ENCODE measurements at places on chromosomes 3 and 15.

GRCh38 chr3:112364291-112364690, 31.3 kb downstream of the CD200 start:
- no peak for DNase-seq

- no peak for DNase-seq
Observed at GRCh38 chr3:122235147-122235546, 51.7 kb downstream of the CASR start.

GRCh38 chr3:13898346-13898745, 18.5 kb upstream of the WNT7A start:
- no peak for DNase-seq

DNA sequence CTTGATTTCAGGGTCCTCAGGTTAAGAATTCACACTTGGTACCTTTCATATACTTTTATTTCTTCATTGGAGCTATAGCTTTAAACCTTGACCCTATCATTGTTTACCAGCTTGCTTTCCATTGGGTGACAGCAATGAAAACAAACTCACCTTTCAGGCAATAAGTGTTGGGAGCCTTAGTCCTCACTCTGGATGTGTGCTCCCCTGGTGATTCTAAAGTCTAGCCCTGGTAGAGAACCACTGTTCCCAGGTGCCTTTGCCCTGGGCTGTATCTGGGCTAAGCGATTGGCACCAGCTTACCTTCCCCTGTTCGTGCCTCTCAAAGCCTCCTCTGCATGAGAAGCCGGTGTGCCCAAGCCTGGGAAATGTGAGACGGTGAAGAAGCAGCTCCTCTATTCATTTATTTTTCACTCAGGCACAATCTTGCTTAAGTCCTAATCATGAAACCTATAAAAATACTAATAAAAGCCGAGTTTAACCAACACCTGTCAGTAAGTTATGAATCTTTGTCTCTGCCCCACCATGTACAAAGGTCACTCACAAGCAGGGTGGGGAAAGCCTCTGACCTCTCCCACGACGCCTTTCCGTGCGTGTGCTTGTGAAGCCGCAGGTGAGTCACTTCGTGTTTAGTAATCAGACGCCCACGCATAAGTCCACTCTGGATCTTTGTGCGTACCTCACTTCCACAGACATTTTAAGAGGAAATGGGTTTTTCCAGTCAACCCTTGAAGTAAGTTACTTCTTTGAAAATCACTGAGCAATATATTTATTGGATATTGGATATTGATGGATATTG, 12.8 kb upstream of the ARRDC4 start:
- no peak for DNase-seq

Data from brain pericyte (primary cell).